ENCODE measurements at places on chromosomes 16 and 17.

- no peak for DNase-seq
Measured at GRCh38 chr16:66388350-66389139, 22.1 kb downstream of the CDH5 start.

GRCh38 chr17:64130559-64131001, 636 bp upstream of the ERN1 start:
- no peak for DNase-seq

DNA sequence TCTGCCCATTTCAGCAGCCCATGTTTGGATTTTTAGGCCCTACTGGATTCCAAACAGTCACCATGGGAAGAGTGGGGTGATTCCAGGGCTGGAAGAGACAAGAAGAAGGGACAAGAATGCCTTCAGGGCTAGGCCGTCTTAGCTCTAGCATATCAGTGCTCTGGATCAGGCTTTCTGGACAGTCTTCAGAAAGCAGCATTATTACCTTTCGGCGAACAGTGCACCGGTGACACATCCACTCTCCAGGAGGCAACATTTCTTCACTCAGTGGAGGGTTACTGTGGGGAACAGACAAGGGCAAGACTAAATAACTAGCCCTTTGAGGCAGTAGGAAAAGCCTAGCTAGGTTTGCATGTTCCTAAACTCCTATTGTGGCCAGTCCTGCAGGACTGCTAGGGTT, 23.9 kb upstream of the DHRS13 start:
- DNase-seq: no peak

- no peak for DNase-seq
Measured at GRCh38 chr16:52757746-52758472, 211.0 kb upstream of the TOX3 start.

GRCh38 chr17:79183293-79184158, 108.9 kb downstream of the ENGASE start:
- DNase-seq: no peak
